ENCODE measurements at places on chromosomes 1 and 21.
A peak's percentile ranks its signal among the peaks of the same experiment; 100 is the strongest.

- DNase-seq = no peak
Measured at GRCh38 chr1:27122652-27123051, 32.3 kb downstream of the SLC9A1 start.

DNA sequence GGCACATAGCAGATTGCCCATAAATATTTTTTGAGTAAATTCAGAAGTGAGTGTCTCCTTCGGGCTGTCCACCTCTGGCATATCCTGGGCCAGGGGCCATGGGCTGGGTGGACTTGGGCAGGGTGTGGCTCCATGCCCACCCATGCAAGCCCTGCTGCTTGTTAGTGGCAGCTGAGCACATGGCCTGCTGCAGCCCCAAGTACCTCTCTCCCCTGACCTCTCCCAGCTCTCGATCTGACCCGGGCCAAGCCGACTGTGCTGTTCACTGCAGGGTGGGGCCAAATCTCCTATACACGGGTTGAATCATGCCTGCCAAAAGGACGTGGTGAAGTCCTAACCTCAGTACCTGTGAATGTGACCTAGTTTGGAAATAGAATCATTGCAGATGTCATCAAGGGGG lies 132.5 kb upstream of the C1orf174 start:
- no peak for DNase-seq

DNA sequence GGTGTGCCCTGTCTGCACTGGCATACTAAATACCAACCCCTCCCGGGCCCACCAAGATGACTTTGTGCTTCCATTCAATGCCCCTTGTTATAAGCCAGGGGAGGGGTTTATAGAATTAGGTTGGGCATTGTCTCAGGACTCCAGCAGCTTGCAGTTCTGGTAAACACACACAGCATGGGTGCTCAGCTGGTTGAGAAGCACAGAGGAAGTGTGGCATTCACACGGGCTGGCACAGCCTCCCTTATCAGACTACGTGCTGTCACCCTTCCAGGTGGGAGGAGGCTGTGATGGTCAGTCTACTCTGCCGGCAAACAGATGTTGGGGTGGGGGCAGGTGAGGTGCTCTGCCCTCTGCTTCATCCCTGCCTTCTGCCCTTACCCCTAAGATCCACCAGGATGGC lies 15.0 kb upstream of the SLC6A17 start:
- DNase-seq = no peak

- no peak for DNase-seq
Measured at GRCh38 chr1:217899614-217900013, 268.5 kb downstream of the SPATA17 start.

DNA sequence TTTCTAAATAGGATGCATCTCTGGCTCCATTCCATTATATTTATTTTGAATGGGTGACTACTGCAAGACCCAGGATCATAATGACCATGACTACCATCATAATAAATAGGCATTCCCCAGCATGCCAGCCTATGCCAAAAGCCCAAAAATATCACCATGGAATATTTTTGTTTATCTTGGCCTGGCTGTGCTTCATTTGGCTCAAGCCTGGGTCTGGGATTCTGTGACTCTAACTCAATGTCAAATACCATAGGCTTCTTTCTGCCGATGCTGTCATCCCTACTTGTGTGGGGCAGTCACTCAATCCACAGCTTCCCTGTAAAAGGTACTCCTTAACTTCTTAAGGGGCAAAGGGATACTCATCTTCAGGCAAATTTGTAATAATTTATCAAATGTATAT lies 66.6 kb downstream of the DIRAS3 start:
- no peak for DNase-seq

GRCh38 chr1:3326516-3327388 lies 127.7 kb upstream of the ARHGEF16 start:
- DNase-seq = no peak

DNA sequence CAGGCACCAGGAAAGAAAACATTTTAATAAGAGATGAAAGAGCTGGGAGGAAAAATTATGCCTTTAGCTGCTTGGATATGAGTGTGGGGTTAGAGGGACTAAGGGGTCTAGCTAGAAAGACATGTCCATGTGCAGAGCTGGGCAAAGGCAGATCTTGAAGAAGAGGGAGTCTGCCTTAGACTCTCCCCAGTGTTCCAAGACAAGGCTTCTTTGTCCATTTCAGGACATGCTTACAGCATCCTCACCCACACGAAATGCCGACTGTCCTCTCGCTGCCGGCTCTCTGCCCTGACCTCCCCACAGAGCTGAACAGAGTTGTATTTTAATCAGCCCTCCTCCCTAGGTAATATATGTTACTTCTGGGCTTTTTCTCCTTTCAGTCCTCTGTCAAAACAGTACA lies 100.7 kb upstream of the ATP1B1 start:
- DNase-seq = no peak

DNA sequence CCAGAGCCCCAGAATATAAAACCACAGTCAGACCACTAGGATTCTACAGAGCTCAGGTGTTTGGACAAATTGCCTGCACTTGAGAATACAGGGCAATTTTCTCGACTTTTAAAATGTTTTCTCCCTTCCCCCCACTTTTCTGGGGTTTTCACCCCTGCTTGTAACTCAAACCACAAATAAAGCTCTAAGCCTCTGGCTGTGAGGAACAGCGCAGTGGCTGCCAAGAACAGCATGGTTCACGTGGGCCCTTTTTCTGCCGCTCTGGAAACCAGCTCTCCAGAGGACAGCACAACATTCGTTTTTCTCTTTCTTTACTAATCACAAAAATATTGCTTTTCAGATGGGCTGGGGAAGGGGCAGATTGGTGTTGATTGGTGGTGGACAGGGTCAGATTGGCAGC lies 102.2 kb upstream of the JUN start:
- peak; percentile 37 for DNase-seq

DNA sequence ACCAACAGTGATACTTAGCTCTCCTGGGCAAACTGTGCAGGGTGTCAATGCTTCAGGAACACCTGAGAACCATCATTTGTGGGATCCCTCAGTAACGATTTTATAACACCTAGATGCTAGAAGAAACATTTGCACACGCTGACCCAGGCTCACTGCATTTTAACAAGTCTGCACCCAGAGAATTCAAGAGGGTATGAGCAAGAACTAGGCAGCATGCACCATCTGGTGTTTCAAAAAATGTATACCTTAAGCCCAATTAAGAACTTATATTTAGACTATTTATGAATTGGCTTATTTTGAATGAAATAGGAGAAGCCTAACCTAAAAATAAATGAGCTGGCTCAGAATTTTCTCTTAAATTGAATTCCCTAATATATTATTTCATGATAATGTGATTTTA lies 400.5 kb downstream of the GPATCH2 start:
- DNase-seq = no peak

DNA sequence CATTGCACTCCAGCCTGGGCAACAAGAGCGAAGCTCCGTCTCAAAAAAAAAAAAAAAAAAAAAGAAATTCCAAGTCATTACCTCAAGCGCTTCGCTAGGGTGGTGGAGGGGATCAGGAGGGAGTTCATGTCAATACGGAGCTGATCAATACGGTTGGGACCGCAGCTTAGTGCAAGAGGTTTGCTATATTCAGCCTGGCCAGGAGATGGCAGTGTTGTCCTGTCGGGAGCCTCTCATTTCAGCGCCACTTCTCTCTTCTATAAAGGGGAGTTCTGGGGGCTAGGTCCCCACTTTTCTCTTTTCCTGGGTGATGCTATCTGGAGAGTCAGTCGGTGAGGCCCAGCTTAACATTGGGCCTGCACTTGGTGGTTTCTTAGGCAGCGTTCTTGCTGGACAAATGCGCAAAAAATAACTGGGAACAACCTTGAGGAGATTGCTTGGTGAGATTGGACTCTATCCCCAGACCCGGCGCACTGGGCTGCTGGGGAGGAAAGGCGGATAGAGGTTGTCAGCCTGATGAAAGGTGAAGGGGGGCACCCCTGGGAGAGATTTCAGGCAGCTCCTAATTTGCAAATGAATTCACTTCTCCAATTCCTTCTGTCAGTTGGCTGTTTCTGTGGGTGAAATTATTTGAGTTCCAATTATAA lies 40.4 kb downstream of the KIAA0040 start:
- DNase-seq = peak; percentile 72

GRCh38 chr1:55781944-55782482 lies 566.8 kb upstream of the USP24 start:
- no peak for DNase-seq

DNA sequence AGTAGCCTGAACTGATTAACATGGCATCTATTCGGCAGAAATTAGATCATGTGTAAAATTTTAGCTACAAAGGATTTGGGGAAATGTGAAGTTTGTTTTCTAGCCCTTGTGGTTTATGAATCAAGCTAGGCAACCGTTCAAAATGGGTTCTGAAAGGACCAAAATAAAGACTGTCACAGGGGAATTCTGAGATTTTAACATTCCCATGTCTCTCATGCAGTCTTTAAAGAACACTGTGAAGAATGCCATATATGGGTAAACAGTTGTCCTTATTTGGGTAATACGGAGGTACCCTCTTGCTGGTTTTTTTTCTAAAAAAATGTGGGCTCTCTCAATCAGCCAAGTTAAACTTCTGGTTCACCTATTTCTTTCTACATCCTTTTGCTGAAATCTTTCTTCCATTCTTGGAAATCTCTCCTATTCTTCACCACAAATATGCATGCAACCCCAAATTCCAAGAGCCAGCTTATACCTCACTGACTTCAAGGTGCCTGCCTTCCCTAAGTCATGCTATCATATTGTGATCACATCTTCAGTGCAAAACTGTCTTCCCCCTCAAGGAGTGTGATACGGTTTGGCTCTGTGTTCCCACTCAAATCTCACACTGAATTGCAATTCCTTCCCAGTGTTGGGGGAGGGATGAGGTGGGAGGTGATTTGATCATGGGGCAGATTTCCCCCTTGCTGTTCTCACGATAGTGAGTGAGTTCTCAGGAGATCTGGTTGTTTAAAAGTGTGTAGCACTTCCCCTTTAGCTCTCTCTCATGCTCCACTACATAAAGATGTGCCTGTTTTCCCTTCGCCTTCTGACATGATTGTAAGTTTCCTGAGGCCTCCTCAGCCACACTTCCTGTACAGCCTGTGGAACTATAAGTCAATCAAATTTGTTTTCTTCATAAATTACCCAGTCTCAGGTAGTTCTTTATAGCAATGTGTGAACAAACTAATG lies 308.7 kb downstream of the TTLL7 start:
- no peak for DNase-seq

GRCh38 chr1:207962716-207963426 lies 51.9 kb upstream of the CD34 start:
- no peak for DNase-seq

DNA sequence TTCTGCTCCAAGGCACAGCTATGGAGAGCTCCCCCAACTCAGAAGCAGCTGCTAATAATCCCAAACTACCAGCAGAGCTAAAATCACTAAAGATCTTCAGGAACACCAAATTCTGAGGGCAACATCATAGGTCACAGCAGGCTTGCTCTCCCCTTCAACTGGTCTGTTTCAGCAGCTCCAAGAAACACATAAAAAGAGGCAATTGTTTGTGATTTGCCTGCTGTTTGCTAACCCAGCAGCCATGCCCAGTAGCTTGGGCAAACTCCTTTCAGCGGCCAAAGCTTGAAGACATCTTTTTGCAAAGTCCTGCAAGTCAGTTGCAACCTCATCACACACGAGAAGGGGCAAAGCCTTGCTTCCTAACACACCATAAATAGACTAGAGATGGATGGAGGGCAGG lies 8.9 kb downstream of the ERI3 start:
- no peak for DNase-seq

DNA sequence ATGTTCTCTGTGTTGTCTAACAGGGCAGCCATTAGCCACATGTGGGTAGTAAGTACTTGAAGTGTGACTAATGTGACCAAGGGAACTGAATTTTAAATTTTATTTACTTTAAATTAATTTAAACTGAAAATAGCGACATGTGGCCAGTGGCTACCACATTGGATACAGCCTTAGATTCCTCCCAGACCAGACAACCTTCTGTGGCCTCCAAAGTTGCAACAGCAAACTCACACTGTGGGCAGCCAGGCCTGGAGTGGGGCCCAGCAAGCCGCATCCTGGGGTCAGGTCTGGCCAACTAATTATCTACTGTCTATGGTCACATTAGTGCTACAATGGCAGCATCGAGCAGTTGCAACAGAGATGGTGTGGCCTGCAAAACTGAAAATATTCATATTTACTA lies 11.7 kb downstream of the EIF2D start:
- no peak for DNase-seq

GRCh38 chr1:227433663-227434341 lies 115.5 kb upstream of the CDC42BPA start:
- no peak for DNase-seq

DNA sequence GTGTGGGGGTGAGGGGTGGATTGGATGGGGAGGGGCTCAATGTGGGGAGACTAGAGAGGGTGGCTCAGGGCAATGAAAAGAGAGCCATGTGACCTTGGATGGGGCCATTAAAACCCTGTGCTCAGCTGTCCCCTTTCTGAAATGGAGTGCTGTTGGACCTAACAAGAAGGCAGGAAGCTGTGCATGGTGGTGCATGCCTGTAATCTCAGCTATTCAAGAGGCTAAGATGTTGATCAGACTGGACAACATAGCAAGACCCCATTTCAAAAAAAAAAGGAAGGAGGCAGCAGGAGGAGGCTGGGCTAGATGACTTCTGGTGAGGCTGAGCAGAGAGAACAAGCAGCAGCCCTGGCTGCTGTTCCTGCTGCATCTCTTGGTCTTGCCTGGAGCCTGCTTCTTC lies 7.0 kb downstream of the OPRD1 start:
- no peak for DNase-seq

DNA sequence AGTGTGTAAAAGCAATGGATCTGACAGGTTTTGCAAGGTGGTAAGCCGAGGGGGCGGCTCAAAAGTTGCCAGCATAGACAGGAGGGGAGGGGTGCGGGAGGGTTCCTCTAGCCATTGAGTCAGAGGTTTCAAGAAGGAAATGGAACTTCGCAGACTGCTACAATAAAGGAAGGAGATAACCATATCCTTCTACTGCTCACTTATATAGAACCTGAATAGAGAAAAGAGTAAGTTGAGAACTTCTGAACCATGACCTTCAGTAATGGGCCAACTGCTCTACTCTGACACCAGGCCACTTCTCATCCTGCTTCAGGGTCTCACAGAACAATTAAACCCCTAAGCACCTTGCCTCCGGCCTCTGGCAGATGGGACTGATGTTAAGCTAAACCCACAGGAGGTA lies 26.3 kb upstream of the BCAR3 start:
- no peak for DNase-seq

DNA sequence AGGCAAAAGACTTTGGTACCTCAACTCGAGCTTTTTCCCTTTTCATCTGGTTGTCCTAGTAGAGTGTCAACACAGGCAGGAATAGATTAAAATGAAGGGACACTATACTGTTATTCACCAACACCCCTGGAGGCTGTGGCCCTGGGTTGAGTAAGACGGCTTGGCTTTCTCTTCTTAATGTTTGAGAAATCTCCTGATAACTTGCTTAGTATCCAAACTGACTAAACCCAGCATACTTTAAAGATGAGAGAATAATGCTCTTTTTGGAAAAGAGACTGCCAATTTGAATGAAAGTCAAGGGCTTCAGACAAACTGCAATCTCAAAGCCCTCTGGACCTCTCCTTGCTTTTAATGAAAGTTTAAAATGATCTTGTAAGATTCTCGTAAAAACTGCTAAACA lies 2.6 kb upstream of the SLC30A1 start:
- no peak for DNase-seq

DNA sequence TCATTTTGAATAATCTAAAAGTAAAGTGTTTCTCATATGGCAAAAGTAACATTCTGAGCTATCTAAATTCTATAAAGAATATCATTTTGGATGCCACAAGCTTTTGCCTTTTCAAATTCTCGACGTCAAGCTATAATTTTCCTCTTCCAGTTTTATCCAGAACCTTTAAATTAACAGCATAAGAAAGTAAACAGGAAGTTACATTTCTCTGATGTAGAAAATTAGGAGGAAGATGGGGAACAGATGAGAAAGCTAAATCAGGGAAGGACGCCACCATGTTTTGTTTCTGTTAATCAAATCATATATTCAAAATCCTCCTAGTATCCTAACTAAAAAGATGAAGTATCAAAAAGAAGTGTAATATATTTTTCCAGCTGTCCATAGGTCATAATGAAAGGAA lies 8.8 kb upstream of the CAMSAP2 start:
- DNase-seq = no peak
